Suprapubic skin (tissue), 4 donors: ENCODE measurements at places on chromosomes 1 and 21.

GRCh38 chr1:234601301-234602017 lies 8.5 kb downstream of the IRF2BP2 start:
- DNase-seq: no peak

- no peak for DNase-seq
These were observed 7.2 kb upstream of the DSCAM start for GRCh38 chr21:40853956-40854688.

DNA sequence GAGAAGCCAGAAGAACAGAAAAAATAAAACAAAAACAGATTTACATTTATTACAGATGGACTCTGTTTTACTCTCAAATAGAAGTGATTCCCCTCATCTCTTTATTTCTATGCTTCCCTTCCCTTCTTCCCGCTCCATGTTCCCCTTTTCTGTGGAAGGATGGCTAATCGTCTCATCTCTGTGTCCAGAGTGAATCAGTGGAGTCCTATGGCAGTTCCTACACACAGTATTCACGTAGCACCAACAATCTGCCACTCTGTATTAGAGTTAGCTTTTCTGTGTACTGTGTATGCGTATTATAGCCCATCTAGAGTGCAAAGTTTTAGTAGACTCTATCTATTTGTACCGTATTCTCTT lies 6.8 kb upstream of the ERO1B start:
- no peak for DNase-seq

GRCh38 chr1:180849031-180849775 lies 63.5 kb upstream of the KIAA1614 start:
- DNase-seq: no peak

- no peak for DNase-seq
These were observed 40.7 kb upstream of the DHCR24 start for GRCh38 chr1:54927472-54928240.

DNA sequence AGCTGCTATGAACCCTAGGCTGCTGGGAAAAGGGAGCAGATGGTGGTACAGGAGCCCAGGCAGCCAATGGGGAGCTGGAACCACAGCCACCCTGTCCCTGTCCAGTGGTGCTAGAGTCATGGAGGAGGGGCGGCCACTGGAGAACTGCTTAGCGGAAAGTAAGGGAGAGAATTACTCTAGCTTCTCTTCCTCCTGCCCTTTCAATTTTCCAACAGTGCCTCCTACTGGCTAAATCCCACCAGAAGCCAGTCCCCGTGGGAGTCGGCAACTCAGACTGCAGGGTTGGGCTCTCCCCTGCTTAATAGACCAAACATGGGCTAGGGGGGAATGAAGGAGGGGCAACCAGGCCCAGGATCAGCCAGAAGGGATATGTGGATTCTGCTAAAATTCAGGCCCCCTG lies 154.5 kb downstream of the ACTL8 start:
- DNase-seq: no peak

DNA sequence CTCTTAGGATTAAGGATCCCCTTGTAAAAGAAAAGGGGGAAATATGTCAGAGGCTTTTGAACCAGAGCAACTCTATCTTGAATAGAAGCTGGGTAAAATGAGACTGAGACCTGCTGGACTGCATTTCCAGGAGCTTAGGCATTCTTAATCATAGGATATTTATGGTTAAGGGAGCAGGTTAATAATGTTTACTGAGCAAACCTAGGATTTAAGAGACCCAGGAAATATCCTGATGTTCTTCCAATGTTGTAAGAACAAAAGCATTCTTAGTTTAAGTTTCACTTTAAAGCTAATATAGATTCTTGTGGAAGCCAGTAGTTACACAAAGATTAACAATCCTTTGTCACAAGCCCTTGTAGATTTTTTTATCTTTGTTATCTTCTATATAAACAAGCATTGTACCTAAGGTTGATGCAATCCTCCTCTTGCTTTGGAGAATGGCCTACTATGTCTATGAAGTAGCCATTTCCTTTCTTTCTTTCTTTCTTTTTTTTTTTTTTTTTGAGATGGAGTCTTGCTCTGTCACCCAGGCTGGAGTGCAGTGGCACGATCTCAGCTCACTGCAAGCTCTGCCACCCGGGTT lies 570.2 kb upstream of the BEND5 start:
- no peak for DNase-seq
